ENCODE measurements at places on chromosomes 7 and 10.

DNA sequence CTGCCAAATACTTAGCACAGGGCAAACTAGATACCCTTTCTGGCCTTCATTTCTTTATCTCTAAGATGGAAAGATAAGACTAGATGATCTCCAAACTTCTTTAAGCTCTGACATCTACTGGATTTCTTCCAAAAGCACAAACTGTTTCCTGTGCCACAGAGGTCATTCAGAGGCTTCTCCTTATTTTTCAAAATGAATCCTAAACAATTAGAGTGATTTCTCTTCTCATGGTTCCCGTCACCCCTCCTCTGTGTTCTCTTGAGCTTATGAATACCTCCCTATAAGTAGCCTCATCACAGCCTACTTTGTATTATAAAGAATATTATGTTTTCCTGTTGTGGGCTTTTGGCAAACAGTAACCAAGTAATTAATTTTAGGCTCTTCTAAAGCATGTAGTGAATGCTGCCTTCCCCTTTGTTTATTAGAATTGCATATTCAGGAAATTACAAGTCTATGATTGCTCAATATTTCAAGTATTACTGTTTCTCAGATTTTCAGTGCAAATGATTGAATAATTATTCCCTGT lies 179.5 kb downstream of the REEP3 start:
- no peak for DNase-seq

DNA sequence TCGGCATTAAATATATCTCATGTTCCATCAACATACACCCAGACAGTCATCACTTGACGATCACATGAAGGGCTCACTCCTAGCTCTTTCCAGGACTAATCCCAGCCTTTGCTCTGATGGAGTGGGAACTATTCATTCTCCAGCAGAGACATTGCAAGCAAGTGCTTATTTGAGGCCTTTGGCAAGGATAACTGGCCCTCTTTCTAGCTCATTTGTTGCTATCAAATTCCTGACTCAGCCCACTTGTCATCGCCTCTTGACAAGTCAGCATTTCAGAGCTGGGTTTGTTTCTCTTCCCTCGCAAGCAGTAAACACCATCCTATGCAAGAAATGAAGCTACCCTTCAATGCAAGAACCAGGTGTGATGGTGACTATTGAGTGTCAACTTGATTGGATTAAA lies 1165.7 kb upstream of the AUTS2 start:
- DNase-seq = no peak

DNA sequence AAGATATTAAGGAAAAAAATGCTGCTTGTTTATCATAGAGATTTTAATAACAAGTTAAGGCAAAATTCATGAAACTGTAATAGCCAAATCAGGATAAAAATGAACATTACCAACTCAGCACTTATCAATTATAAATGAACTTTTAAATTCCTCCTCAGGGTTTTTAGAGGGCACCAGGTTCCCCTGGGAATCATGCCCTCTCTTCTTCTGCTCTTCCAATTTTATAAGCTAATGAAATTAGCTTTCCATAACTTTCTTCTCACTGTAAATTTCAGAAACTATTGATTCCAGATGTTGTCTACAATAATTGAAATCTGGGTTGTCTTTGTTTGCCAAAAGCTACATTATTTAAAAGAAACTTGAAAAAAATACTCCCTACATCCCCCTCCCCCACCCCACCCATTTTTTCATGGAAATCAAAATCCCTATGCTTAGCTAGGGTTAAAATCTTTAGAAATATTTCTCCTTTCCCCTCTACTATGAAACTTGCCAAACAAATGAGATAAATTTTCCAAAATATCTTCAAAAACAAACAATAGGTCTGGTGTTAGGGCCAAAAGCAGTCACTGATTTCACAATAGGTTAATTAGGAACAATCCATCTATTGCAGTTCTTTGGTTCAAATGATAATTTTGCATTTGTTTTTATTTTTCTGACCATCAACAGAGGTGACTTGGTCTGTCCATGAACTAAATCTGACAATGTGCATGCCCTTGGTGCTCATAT lies 187.7 kb downstream of the DOCK4 start:
- no peak for DNase-seq

GRCh38 chr10:109835257-109835656 lies 88.1 kb downstream of the XPNPEP1 start:
- DNase-seq = no peak

DNA sequence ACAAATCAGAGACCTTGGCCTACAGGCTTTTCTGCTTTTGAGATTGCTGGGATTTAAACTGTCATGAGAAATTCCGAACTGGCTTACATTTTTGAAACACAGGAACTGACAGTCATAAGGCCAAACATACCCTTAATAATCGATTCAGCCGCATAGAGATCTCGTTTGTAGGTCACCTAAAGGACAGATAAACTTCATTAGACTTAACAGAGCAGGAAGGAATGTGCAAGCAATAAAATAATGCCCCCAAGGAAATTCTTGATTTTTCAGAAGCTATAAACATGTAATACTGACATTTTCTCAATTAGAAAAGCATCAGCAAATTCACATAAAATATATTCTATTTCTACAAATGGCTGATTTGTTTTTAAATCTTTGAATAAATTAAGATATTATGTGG lies 120.0 kb downstream of the CRPPA start:
- no peak for DNase-seq

- DNase-seq = no peak
Measured at GRCh38 chr7:25632616-25633015, 404.3 kb upstream of the NPVF start.

GRCh38 chr10:77628906-77629730 lies 8.5 kb downstream of the KCNMA1 start:
- DNase-seq = no peak

- DNase-seq = no peak
Measured at GRCh38 chr10:18351421-18351820, 211.2 kb downstream of the CACNB2 start.

GRCh38 chr7:16564909-16565426 lies 38.3 kb downstream of the LRRC72 start:
- DNase-seq = no peak
